PC-9 (cell line): ENCODE measurements at places on chromosomes 4 and X. TPM values are rescaled to one million over a fixed set of nuclear protein-coding genes. Genes with fewer than 3 reads are reported as not detected.

MAGEA2 gene
- total RNA-seq = 16.2 and 18.7 TPM in 2 replicates

RBMX2 gene
- 39.1 and 53.6 TPM in 2 replicates for total RNA-seq

PPP4R3C gene
- total RNA-seq = 1.2 and 1.5 TPM in 2 replicates

FAM9C gene
- total RNA-seq = not detected in 2 replicates

PNMA6A gene
- total RNA-seq = not detected in 2 replicates

TMEM154 gene
- 19.7 and 34.5 TPM in 2 replicates for total RNA-seq

GBA3 gene
- not detected in 2 replicates for total RNA-seq

HSPA4L gene
- 4.6 and 5.1 TPM in 2 replicates for total RNA-seq

CCNQ gene
- 33.9 and 35.9 TPM in 2 replicates for total RNA-seq

SYTL4 gene
- total RNA-seq = 23.4 and 23.6 TPM in 2 replicates

MAP9 gene
- 9.7 and 11.0 TPM in 2 replicates for total RNA-seq

SOWAHD gene
- 1.4 and 2.8 TPM in 2 replicates for total RNA-seq

FAAH2 gene
- 8.2 and 10.4 TPM in 2 replicates for total RNA-seq

NSDHL gene
- total RNA-seq = 40.9 and 55.1 TPM in 2 replicates

ODAPH gene
- total RNA-seq = 0.24 TPM in 1 of 2 replicates, not detected in the other

PFKFB1 gene
- total RNA-seq = 0.63 and 0.74 TPM in 2 replicates

TMA16 gene
- total RNA-seq = 34.5 and 36.8 TPM in 2 replicates

EMCN gene
- not detected in 2 replicates for total RNA-seq

GAGE2A gene
- not detected in 2 replicates for total RNA-seq

TRIML2 gene
- total RNA-seq = 0.28 TPM in 1 of 2 replicates, not detected in the other

RTL9 gene
- total RNA-seq = 0.79 TPM in 1 of 2 replicates, not detected in the other

FOXR2 gene
- not detected in 2 replicates for total RNA-seq

GPR34 gene
- total RNA-seq = not detected in 2 replicates

FAM114A1 gene
- total RNA-seq = 73.7 and 80.4 TPM in 2 replicates

C4orf50 gene
- not detected in 2 replicates for total RNA-seq

TSPAN7 gene
- total RNA-seq = not detected in 2 replicates

KIAA0232 gene
- total RNA-seq = 21.5 and 24.7 TPM in 2 replicates

MTNR1A gene
- total RNA-seq = not detected in 2 replicates

IL2 gene
- not detected in 2 replicates for total RNA-seq

PRICKLE3 gene
- 13.1 and 13.5 TPM in 2 replicates for total RNA-seq

RBMXL3 gene
- total RNA-seq = not detected in 2 replicates

USP46 gene
- 13.8 and 17.1 TPM in 2 replicates for total RNA-seq

AWAT2 gene
- not detected in 2 replicates for total RNA-seq

DIAPH2 gene
- total RNA-seq = 10.6 and 12.0 TPM in 2 replicates

RAB39B gene
- total RNA-seq = not detected in 2 replicates

PRDM8 gene
- total RNA-seq = 0.26 and 0.88 TPM in 2 replicates

AVPR2 gene
- total RNA-seq = 3.2 and 3.8 TPM in 2 replicates

GAK gene
- 114 and 138 TPM in 2 replicates for total RNA-seq
